Activated CD4-positive, alpha-beta T cell treated with anti-CD3 and anti-CD28 coated beads, Interleukin-2, amount 50 U/mL, for 48 hours (primary cell): ENCODE measurements at places on chromosomes 6 and 20.

- no peak for DNase-seq
Observed at GRCh38 chr6:1695546-1696462, 86.1 kb downstream of the FOXC1 start.

DNA sequence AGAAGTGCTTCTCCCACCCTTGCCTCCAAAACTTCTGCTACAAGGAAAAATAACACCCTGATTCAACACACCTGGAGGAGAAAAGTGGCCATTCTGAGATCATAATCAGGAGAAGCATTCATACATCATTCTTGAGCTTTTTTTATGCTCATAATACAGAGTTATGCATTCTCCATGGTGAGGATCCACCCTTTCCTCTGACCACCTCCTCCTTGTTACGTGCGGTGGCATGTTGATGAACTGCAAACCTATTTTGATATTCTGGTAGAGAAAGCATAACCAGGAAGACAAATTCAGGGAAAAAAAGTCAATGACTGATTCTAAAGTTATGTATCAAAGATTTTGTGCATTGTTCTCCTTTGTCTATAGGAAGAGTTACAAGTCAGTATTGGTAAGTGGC, 169.8 kb downstream of the KLHL32 start:
- DNase-seq = no peak

- DNase-seq = no peak
Observed at GRCh38 chr20:389220-389619, 8.7 kb downstream of the TRIB3 start.

- DNase-seq = no peak
Observed at GRCh38 chr6:30508890-30509736, 19.8 kb downstream of the HLA-E start.

GRCh38 chr6:43896329-43897255, 126.6 kb downstream of the VEGFA start:
- DNase-seq = no peak

DNA sequence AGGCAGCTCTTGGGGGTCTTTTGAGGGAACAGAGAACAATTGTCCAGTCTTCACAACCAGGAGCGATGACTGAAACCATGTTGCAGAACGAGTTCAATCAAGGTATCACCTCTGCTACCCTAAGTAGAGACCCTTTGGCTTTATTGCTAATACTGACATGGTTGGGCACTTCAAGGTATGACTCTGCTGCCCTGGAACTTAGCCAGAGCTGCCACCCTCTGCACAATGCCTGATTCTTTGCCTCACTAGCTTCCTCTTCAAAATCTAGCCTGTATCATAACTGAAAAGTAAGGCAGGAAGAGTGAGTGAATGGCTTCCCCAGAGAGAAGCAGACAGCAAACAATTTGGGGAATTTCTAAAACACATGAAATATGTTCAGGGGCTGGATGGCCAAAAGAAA, 592.7 kb upstream of the NRSN1 start:
- DNase-seq = no peak

DNA sequence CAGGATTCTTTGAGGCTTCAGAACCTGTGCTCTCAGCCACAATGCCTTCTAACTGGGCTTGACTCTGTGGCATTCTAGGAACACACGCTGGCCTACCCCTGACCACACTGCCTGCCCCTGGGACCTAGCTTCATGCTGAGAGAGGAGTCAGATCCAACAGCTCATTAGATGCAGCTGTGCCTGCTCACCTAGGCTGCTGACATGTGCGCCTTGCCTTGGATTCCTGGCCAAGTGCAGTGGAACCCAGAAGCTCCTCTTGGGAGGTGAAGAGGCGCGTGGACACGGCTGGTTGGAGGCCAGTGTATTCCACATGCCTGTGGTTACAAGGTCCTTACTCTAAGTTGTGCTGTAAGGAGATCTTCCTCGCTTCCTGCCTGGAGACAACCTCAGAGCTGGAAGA, 24.7 kb upstream of the KCNK16 start:
- DNase-seq = no peak

DNA sequence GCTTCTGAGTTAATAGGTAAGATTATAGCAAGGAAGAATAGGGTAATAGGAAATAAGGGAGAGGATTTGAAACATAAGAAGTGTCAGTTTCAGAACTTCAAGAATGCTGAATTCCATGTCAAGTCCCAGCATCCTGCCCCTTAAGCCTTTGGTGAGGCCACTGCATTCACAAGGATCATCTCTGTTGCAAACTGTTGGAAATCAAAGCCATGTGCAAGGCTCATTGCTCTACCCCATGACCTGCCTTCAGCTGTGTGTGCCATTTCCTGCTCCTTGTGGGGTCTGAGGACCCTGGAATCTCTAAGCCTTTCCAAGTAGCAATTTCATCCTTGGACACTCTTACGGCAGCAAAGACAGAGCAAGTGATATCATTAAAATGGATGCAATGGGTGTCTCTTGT, 203.0 kb downstream of the CDC5L start:
- DNase-seq = no peak

GRCh38 chr6:147618457-147618856, 110.0 kb downstream of the SAMD5 start:
- DNase-seq = no peak

GRCh38 chr6:56652231-56652630, 9.5 kb upstream of the DST start:
- no peak for DNase-seq

DNA sequence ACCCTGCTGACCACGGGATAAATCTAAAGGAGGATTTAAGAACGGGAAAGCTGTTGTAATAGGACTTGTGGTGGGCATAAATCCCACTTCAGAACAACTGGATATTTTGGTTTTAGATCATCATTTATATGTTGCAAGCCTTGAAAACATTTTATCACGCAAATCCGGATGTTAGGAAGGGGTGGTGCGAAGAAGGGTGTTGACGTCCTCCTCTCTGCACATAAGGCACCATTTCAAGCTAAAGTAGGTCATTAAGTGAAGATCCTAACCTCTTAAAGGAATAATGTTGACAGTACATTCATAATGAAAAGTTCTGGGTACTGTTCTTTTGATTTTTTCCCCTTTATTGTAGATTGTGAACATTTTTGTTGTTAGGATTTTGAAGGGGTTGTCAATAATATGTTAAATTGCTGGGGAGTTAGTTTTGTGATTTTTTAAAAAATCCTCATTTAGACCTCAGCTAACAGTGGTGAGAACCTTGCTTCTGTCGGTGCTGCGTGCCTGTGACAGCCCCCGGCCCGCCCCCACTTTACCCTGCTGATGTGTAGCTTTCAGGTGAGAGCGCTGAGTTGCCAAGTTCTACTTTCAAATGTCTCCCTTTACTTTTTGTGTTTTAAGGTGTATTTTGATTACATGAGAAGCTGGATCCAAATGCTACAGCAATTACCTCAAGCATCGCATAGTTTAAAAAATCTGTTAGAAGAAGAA, 88.8 kb downstream of the MAP3K4 start:
- DNase-seq = peak; percentile 26

DNA sequence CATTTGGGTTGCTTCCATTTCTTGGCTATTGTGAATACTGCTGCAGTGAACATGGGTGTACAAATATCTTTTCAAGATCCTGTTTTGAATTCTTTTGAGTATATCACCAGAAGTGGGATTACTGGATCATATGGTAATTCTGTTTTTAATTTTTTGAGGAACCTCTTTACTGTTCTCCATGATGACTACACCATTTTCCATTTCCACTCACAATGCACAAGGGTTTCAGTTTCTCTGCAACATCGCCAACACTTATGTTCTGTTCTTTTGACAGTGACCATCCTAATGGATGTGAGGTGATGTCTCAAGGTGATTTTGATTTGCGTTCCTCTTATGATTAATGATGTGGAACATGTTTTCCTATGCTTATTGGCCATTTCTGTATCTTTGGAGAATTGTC, 214.4 kb upstream of the ZFP64 start:
- DNase-seq = no peak

DNA sequence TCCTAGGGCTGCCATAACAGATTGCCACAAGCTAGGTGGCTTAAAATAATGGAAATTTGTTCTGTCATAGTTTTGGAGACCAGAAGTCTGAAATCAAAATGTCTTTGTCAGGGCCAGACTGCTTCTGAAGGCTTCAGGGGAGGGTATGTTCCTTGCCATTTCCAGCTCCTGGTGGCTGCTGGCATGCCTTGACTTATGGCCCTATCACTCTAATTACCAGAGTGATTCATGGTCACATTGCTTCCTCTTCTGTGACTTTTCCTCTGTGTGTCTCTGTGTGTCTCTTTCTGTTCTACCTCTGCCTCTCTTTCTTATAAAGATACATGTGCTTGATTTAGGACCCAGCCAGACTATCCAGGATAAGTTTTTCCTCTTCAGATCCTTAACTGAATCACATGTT, 635.2 kb upstream of the IMPG1 start:
- DNase-seq = no peak

DNA sequence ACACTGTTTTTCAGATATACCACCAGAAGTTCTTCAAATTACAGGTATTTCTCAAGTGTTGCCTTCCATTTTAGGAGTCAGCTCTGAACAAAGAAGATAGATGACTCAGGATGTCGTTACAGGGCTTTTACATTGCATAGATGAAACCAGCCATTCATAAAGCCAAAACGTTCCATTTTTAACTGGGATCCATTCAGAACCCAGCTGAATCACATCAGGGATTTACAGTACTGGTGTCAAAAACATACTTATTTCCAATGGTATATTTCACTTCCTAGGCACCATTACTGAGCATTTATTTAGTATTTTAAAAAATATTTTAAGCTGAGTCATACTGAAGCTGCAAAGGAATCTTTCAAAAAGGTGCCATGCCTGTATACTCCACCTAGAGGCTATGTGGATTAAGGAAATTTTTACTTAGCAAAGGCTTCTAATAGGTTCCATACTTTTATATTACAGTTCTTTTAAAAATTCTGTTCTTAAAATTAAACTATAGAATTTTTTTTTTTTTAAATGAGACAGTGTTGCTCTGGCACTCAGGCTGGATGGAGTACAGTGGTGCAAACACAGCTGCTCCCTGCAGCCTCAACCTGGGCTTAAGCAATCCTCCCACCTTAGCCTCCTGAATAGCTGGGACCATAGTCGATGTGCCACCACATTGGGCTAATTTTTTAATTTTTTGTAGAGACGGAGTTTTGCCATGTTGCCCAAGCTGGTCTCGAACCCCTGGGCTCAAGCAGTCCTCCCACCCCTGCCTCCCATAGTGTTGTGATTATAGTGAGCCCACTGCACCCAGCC, 2.6 kb downstream of the ASF1A start:
- DNase-seq = no peak

DNA sequence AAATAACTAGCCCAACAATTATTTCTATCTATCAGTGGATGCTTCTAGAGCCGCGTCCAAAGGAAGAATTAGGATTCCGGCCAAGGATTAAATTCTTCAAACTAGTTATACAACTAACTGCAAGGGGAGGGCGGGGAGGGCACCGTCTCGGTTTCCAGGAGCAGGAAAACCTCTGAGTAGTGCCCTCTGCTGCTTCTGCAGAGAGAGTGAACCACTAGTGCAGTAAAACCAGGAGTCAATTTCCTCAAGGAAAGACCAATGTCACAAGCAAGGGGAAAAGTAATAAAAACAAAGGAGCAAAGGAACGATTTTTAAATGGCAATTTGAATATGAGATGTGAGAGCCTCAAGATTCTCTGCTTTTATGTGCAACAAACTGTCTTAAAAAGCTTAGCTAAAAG, 16.5 kb upstream of the UBE2J1 start:
- DNase-seq = no peak

- DNase-seq = no peak
Observed at GRCh38 chr20:33061658-33062028, 7.9 kb downstream of the BPIFB3 start.

GRCh38 chr20:19056909-19057308, 155.5 kb upstream of the SLC24A3 start:
- peak; percentile 32 for DNase-seq
